M059J (cell line): ENCODE measurements at places on chromosomes 12 and 14. TPM values are rescaled to one million over a fixed set of nuclear protein-coding genes. Genes with fewer than 3 reads are reported as not detected.

Gene SALL2
- total RNA-seq: 1.1 and 2.3 TPM in 2 replicates

Gene PCED1B
- total RNA-seq: 2.8 and 4.5 TPM in 2 replicates

GRCh38 chr14:57863471-57863870 lies 2.4 kb downstream of the SLC35F4 start:
- DNase-seq: no peak

DNA sequence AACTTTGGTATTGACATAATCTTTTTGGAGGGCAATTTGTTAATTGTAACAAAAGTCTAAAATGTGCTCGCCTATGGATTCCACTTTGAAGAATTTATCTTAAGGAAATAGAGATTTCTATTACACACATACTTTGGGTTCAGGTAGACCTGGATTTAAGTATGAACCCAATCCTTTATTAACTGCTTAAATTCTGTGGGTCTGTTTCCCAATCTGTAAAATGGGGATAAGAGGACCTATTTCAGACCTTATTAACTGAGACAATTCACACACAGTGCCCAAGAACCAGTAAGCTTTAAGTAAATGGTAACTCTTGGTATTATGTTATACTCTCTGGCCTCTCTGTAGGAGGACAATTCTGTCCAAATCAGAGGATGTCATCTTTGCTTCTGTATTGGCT lies 822 bp upstream of the EIF2B2 start:
- no peak for DNase-seq

GRCh38 chr14:90857866-90858265 lies 41.6 kb upstream of the TTC7B start:
- DNase-seq: no peak

DNA sequence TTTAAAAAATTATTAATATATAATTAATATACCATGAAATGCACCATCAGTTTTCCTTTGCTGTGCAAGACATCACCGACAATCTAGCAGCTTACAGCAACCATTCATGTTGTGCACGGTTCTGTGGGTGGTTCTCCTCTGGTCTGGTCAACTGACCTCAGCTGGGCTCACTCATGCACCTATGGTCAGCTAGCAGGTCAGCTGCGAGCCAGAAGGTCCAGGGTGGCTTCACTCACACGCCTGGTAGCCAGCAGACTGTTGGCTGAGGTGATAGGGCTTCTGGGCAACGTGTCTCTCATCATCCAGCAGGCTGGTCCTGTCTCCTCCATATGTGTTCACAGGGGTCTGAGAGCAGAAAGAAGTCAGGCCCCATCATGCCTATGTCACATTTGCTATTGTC lies 210.4 kb downstream of the KIF26A start:
- DNase-seq: no peak

- DNase-seq: peak; percentile 78
Measured at GRCh38 chr12:92971859-92972524, 42.9 kb upstream of the EEA1 start.

- DNase-seq: no peak
Measured at GRCh38 chr12:91104812-91105466, 6.4 kb downstream of the LUM start.

DNA sequence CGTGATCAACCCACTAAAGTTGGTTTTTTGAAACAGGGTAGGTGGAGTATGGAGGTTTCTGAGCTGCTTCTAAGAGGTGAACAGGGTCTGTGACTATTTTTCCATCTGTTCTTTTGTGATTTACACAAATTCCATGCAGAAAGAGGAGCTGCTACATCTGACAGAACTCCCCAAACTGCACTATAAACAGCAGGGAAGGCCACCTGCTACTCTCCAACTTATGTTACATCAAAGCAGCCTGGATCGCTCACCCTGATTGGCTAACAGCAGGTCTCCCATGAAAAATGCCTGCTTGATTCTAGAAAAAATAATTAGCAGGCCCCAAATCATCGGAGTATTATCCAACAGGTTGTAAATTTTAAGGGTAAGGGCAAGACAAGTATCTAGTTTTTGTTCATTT lies 282.9 kb upstream of the FLRT2 start:
- DNase-seq: no peak

DNA sequence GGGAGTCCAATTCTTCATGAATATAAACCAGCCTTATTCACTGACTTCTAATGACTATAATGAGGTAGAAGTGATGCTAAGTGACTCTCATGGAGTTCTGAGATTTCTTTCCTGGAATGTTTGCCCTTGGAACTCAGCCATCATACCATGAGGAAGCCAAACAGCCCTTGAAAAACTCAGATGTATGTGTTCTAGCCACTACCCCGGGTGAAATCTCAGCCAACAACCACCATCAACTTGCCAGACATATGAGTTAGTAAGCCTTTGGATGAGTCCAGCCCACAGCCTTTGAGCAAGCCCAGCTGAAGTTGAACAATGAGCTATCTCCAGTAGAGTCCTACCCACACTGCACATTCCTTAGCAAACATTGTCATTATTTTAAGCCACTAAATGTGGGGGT lies 149.5 kb downstream of the SLC6A15 start:
- DNase-seq: peak; percentile 1

DNA sequence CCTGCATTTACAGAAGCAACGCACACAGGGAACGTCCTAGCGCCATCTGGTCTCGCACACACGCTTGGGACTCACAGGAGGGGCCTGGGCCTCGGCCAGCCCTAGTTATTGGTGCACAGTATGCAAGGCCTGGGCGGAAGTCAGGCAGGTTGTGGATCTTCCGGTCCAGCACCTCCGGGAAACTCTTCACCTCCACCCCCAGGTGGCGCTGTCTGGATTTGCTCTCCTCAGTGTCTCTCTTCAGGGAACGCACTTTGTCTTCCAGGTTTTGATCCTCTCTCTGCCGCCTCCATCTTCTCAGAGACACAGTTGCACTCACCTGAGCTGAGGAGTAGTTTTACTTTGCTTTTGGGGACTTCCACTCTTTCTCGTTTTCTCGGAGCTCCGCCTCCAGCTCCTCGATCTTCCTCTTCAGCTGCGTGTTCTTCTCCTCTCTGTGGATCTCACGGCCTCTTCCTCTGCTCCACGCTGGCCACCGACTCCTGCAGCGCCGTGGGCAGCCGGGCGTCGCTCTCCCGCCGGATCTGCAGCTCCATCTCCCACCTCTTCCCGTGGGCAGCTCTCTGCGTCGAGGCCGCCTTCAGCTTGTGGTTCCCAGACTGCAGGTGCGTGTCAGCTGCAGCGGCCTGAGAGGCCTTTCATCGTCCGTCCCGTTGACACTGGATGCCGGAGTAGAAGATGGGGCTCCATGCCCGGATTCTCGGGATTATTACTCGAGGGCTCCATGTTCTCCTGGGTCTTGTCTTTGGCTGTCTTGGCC lies 933.8 kb downstream of the TMEM121 start:
- DNase-seq: peak; percentile 16

- DNase-seq: no peak
Measured at GRCh38 chr12:95060951-95061350, 12.5 kb downstream of the NR2C1 start.

GRCh38 chr14:103504991-103505565 lies 17.6 kb downstream of the CKB start:
- DNase-seq: no peak

Gene ZNF384
- 18.1 and 25.0 TPM in 2 replicates for total RNA-seq

DNA sequence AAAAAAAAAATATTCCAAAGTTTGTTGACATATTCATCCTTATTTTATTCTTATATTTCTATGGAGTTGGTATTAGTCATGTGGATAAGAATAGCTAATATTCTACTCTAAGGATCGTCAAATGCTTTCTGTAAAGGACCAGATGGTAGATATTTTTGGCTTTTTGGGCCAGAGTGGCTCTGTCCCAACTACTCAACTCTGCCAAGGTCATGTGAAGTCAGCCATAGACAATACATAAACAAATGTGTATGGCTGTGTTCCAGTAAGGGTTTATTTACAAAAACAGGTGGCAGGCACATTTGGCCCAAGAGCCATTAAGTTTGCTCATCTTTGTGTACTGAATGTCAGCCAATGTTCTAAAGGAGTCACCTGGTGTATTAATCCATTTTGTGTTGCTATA lies 131.8 kb downstream of the TBX5 start:
- DNase-seq: no peak

Gene TRAFD1
- total RNA-seq: 30.7 and 55.6 TPM in 2 replicates

- peak; percentile 16 for DNase-seq
Measured at GRCh38 chr12:39372929-39373328, 70.0 kb downstream of the KIF21A start.

DNA sequence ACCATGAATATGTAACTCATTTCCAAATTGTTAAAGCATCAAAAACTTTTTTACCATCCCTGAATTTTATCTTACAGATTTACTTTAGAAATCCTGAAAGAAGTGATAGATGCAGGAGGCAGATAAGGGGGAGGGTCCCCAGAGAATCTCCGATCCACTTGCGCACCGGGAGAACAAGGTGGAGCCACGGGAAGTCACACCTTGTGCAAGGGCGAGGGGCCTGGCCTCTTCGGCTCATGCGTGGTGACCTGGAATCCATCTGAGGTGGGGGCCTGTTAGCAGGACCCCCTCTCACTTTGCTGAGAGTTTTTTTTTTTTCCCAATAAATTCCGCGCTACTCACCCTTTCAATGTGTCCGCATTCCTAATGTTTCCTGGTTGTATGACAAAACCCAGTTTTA lies 80.2 kb upstream of the CDKN3 start:
- no peak for DNase-seq

Gene NOS1
- total RNA-seq: 0.05 TPM in 1 of 2 replicates, not detected in the other

DNA sequence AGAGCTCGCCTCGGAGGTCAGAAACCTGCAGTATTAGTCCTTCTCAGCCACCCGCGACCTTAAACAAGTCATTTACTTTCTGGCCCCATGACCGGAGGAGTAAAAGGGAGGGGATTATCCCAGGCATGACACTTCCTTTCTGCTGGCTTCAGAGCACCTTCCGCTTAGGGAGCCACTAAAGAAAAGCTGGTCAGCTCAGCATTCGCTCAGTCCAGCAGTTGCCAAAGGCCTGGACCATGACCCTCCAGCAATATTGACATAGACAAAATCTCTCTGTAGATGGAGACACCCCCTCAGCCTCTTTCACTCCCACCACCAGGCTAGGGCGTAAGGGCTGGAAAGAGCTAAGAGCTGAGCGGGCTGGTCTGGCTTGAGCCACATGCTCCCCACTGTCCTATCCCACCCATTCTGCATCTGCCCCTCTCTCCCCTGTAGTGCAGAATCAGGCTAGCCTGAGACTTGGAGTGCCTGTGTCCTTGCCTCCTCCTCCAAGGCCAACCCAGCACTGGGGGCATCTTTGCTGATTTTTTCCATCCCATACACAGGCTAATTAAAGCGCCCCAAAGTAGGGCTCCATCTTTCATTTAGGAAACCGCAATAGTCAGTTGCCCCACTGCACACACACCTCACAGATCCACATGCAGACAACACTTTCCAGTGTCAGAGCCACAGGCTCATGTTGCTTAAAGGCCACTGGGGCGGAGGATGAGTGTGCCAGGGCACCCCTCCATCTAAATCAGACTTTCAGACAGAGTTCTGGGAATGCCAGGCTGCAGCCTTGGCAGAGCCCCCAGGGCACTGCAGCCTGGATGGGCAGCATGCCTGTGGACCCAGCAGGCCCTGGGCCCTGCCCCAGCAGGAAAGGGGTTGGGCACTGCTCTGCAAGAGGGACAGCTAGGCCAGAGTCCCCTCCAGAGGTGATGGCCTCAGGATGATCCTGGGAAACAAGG lies 4.0 kb upstream of the CPNE6 start:
- DNase-seq: no peak

Gene UNG
- 72.3 and 78.1 TPM in 2 replicates for total RNA-seq

DNA sequence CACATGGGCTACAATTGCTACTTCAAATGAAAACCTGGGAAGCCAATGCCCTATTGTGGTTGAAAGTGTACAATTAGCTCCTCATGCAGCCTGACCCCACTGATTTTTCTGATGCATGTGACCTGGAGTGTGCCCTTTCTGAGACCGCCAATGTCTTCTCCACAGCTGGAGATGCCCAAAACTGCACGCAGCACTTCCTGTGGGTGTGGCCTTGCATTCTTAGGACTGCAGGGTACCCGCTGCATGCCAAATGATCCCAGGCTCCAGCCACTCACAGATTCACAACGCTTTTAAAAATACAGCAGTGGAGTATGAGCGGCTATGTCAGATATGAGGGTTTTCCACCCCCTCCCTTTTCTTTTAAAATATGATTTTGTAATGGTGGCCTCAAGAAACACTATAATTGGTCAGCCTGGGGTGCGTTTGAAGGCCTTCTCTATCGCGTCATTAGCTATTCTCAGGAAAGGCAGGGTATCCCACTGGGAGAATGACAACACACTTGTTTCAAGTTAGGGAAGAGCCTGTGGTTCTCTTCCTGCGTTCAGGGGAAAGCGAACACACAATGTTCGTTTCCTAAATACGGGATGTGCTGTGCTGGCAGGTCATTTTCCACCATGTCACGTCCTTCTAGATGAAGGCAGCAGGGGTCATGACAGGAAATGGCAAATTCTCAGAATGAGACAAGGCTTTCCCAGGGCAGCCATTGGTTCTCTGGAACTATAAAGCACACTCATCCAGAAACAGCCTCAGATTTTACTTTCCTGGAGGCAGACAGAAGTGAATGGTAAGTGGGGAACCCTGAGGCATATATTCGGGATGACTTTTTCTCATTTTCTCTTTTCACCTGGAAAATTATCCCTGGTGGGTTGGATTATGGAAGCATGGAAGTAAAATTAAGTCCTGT lies at the start of gene APOLD1:
Gene APOLD1 (plus strand): TSS at position 749 of the 904 bp plus-strand sequence. CDS start 33 bp downstream, at position 782.
- peak; percentile 32 for DNase-seq

GRCh38 chr14:104031384-104031783 lies 54.1 kb upstream of the ASPG start:
- DNase-seq: no peak

DNA sequence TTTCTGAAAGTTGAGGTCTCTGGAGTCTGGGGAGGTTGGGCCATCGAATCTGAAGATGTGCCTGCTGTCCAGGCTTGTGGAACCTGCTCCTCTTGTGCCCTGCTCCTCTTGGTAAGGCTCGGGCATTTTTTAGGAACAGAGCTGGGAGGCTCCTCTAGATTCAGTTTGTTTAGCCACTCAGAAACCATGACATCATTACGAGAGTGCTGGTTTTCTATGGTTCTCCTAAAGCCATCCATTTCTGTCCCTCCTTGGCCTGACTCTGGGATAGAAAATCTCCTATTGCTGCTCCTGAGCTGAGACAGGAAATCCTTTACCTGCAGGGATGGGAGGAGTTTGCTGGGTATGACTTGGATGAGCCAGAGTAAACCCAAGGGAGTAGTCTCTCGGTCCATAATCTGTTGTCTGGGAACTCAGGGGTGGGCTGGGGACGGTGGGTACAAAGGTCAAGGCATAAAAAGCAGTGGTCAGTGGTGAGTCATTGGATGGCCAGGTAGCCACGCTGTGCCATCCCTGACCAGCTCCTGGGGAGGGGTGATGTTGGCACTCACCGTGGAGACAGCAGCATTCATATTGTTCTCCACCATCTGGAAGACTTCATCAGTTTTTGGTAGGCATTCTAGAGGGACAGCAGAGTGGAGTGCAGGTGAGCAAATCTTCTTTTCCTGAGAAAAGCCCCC lies 2.4 kb upstream of the ADCY4 start:
- DNase-seq: no peak

- no peak for DNase-seq
Measured at GRCh38 chr14:56202256-56202655, 84.0 kb downstream of the PELI2 start.

Gene ITGB7
- not detected in 2 replicates for total RNA-seq

DNA sequence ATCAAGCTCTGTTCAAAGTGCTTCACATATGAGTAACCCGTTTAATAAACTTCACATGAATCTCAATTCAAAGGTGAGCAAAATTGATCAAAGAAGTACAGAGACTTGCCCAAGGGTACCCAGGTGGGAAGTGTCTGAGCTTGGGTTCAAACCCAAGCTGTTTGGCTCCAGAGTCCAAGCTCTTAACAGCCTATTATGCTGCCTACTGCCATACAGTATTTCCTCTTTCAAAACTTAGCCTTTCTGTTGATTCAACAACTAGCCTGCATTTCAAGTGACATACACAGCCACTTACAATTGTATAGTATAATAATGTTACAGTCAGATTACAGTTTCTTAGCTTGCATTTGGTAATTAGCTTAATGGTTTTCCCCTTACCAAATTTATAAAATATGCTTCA lies 29.7 kb downstream of the FRMD6 start:
- DNase-seq: no peak
